Right lobe of liver (tissue), 6 donors: ENCODE measurements at places on chromosomes 12 and 14.

GRCh38 chr12:12548713-12549112 lies 13.9 kb downstream of the DUSP16 start:
- no peak for DNase-seq

- no peak for DNase-seq
These were observed 270.6 kb downstream of the PAWR start for GRCh38 chr12:79420146-79420618.

DNA sequence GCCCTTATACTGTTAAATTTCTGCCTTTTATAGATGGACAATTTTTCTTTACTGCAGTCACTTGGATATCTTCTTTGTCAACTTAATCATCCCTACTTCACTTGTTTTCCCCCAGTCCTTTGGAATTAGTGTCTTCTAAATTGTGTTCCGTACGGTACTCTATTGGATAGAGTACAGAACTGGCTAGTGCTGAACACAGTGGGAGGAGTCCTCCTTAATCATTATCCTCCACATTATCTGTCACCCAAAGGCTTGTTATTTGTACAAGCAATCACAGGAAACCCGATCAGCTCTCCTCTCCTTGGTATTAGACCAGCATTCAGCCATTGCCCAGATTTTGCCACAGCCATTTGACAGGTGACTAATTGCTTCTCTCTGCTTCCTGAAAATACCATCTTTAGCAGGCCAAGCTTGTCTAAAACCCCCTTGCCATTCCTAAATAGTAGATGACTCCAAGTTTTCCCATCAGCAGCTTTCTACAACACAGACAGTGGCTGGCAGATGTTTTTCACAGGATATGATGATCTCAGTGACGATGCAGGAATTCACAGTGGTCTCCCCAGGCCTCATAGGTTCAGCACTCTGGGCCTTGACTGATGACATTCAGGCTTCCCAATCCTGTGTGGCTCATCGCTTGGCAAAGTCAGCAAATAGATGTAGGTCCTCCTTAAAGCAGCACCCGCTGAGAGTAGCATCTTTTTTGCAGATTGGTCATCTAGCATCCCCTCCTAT lies 216.0 kb upstream of the RGS6 start:
- DNase-seq, result no peak

GRCh38 chr12:28265435-28266042 lies 75.3 kb downstream of the CCDC91 start:
- no peak for DNase-seq

GRCh38 chr14:85413836-85414526 lies 116.0 kb upstream of the FLRT2 start:
- no peak for DNase-seq

GRCh38 chr12:106137530-106138356 lies 1.0 kb downstream of the NUAK1 start:
- DNase-seq, result no peak

GRCh38 chr14:97757491-97757890 lies 960.3 kb downstream of the VRK1 start:
- no peak for DNase-seq
